Stomach (tissue), 19 donors: ENCODE measurements at places on chromosomes 12 and 14. TPM values are rescaled to one million over a fixed set of nuclear protein-coding genes. Genes with fewer than 3 reads are reported as not detected.

SYNDIG1L gene
- total RNA-seq, result not detected

ATP23 gene
- total RNA-seq, result 18.0 TPM

RNASE7 gene
- total RNA-seq, result not detected

PLXNC1 gene
- 7.3 TPM for total RNA-seq

SERPINA4 gene
- total RNA-seq, result not detected

FZD10 gene
- not detected for total RNA-seq

TMEM63C gene
- 4.6 TPM for total RNA-seq

EID3 gene
- total RNA-seq, result 78.1 TPM

SERPINA10 gene
- total RNA-seq, result not detected

DNA sequence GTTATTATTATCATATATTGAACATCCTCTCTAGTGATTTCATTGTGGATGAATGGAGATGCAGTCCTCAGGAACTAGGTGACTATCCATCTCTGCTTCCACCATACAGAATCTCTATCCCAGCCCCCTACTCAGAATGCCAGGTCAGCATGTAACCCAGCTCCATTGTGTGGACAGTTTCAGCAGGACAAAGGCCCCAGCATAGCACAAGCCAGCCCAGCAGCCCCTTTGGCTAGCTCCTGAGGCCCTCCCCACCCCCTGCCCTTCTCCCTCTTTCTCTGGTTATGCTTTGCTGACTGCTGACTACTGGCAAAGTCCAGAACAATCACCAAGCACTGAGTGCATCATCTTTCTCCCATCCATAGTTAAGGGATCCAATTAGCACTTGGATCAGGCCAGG is 5.8 kb upstream of the SPRYD4 start:
- H3K4me3 ChIP-seq, result no peak overlapping the region
- no peak for DNase-seq
- no peaks in the 10 kb centered on the region for H3K36me3 ChIP-seq
- H3K27me3 ChIP-seq, result no peaks in the 10 kb centered on the region

GRCh38 chr14:32509632-32510187 is 180.6 kb downstream of the AKAP6 start:
- no peaks in the 10 kb centered on the region for H3K36me3 ChIP-seq
- peaks cover 35% of the 10 kb centered on the region for H3K4me1 ChIP-seq
- H3K27ac ChIP-seq, result peak overlapping the region; percentile 65
- peak; percentile 64 for DNase-seq

- no peaks in the 10 kb centered on the region for H3K4me1 ChIP-seq
- no peak overlapping the region for H3K4me3 ChIP-seq
- H3K27me3 ChIP-seq, result no peaks in the 10 kb centered on the region
These were observed 15.4 kb upstream of the OAS1 start for GRCh38 chr12:112891093-112892024.

DNA sequence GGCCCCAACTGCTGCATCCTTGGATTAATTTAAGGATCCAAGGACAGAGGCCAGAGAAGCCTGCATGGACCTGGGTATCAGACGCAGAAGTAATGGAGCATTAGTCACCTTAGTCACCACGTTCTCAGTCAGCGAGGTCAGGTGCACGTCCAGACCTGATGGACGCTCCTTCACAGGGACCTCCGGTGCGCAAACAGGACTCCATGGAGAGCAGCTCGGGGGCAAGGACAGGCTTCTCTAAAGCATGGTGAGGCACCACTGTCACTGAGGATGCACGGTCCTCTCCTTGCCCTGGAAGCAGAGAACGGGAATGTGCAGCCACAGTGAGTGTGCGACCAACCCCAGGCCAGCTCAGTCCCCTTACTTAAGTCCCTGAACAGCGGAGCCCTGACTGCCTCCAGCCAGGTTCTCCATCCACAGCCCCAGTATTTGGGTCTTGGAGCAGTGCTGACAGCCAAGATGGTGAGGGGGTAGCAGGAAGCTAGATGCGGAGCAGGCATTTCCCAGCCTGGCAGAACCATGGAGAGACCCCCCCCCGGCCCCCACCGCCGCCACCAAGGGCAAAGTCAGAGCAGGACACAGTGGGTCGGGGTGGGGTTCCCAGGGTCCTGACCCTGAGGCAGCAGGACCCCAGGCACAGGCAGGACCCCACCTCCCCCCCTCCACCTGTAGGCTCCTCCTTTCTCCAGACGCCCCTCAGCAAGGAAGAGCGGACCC is 253.4 kb upstream of the SFSWAP start:
- no peaks in the 10 kb centered on the region for H3K4me1 ChIP-seq
- no peak overlapping the region for H3K27ac ChIP-seq
- H3K36me3 ChIP-seq, result no peaks in the 10 kb centered on the region
- peaks cover 75% of the 10 kb centered on the region for H3K27me3 ChIP-seq

DNA sequence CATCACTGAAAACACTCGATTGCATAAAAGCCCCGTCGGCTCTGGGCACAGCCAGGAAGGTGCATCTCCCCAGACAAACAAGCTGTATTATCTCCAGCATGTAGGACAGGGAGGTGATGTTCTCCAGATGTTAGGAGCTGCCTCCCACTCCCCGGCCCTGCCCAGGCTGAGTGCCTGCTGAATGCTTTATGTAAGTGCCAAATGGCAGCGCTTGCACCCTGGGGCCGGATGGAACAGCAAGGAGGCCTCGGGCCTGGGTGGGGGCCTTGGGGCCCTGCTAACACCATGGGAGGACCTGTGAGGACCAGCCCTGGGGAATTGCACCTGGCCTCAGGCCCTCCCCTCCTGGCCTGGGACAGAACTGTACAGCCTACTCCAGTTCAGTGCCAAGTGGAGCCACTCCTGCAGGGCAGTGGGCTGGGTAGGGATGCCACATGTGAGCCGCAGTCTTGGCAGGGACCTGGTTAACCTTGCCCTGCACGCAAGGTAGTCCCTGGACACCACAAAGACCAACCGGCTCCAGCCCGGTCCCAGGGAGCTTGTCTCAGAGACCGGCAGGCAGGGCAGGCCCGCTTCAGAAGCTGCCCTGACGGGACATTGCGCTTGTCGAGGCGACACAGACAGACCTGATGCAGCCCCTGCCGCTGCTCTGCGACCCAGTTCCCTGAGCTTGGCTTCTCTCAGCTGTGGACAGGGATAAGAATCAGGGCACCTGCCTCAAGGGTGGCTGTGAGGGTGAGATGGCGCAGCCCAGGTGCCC is 35.3 kb upstream of the PPP1R13B start:
- no peaks in the 10 kb centered on the region for H3K36me3 ChIP-seq
- no peak overlapping the region for H3K4me3 ChIP-seq
- no peaks in the 10 kb centered on the region for H3K27me3 ChIP-seq
- DNase-seq, result peak; percentile 63

DNA sequence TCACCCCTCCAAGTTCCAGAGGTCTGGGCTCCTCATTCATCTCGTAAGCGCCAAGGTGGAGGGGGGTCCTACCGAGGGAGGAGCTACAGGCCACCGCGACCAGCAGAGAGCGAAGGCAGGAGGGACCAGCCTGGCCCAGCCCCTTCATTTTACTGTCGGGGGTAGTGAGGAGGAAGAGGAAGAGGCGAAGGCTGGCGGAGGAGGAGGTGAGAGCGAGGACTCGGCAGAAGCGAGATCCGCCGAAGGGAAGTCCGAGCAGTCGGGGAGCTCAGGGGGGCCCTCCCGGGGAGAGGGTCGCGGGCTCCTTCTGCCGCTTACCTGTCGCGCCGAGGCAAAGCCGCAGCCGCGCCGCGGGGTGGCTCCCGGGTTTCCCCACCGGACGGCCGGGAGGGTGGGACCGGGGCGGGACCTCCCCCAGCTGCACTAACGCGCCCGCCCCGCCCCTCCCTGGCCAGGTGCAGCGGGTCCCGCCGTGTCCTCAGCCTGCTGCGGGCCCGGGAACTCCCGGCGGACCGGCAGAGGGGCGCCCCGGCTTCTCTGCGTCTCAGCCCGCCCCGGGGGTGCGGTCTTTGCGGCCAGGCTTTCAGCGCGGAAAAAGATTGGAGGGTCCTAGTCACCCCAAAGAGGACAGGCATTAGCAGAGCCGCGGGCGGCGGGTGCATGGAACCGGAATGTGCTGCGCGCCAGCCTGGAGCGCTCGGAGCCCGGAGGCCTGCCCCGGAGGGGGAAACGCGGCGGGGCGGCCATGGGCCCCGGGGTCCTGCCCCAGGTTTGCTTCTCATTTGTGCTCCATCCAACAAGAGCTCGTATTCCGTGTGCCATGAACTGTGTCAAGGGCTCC is at the start of gene GALNT6:
GALNT6 (minus strand) TSS at position 124 of the 841 bp plus-strand sequence. CDS start 11,625 bp downstream, outside the sequence.
- H3K4me3 ChIP-seq, result peak within 1 kb of the TSS; percentile 60
- DNase-seq, result peak; percentile 90
- H3K36me3 ChIP-seq, result no peaks in the 10 kb centered on the region
- H3K27me3 ChIP-seq, result peaks cover 40% of the 10 kb centered on the region
- H3K4me1 ChIP-seq, result peaks cover 68% of the 10 kb centered on the region

- no peak overlapping the region for H3K27ac ChIP-seq
- no peak overlapping the region for H3K4me3 ChIP-seq
These were observed 191.8 kb downstream of the DACT1 start for GRCh38 chr14:58829594-58829993.

GRCh38 chr12:63325757-63326156 is 174.8 kb upstream of the AVPR1A start:
- H3K27me3 ChIP-seq, result no peaks in the 10 kb centered on the region

GRCh38 chr14:100484531-100485267 is 102.5 kb downstream of the BEGAIN start:
- H3K36me3 ChIP-seq, result peaks cover 14% of the 10 kb centered on the region
- no peaks in the 10 kb centered on the region for H3K27me3 ChIP-seq
- no peak overlapping the region for H3K4me3 ChIP-seq
- DNase-seq, result no peak
- H3K4me1 ChIP-seq, result no peaks in the 10 kb centered on the region

DNA sequence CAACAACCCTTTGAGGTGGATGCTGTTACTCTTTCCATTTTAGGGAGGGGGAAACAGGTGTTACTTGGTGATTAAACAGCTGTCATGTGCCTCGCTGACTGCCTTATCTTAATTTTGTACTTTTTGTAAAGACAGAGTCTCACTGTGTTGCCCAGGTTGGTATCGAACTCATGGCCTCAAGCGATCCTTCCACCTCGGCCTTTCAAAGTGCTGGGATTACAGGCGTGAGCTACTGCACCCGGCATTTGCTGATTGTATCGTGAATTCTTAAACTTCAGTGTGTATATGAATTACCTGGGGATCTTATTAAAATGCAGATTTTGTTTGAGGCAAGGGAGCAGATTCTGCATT is 659 bp downstream of the PSMD9 start:
- peaks cover 23% of the 10 kb centered on the region for H3K36me3 ChIP-seq
- no peaks in the 10 kb centered on the region for H3K27me3 ChIP-seq
- H3K4me1 ChIP-seq, result peaks cover 57% of the 10 kb centered on the region

- no peaks in the 10 kb centered on the region for H3K36me3 ChIP-seq
- no peak overlapping the region for H3K4me3 ChIP-seq
- DNase-seq, result no peak
- peaks cover 67% of the 10 kb centered on the region for H3K4me1 ChIP-seq
- H3K27me3 ChIP-seq, result no peaks in the 10 kb centered on the region
These were observed 189.7 kb downstream of the ETV6 start for GRCh38 chr12:11839091-11839641.

- no peaks in the 10 kb centered on the region for H3K4me1 ChIP-seq
- no peak overlapping the region for H3K4me3 ChIP-seq
- H3K27me3 ChIP-seq, result no peaks in the 10 kb centered on the region
- H3K27ac ChIP-seq, result no peak overlapping the region
These were observed 39.7 kb upstream of the TMEM260 start for GRCh38 chr14:56539862-56540261.

DNA sequence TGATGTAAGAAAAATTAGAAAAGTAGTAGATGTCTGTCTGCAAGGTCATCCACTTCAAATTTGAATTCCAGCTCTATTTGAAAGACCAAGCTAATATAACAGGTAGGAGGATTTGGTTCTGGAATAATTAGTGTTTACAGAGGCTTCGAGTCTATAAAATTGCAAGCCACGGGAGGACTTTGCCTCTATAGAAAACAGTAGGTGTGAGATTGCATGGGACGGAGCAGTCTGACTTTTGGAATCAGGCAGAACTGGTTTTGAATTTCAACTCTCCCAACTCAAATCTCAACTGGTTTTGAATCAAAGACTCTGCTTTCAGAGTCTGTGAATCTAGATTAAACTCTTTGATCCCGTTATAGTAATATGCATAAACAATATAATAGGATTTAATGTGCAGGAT is 82.4 kb downstream of the PIK3C2G start:
- H3K36me3 ChIP-seq, result no peaks in the 10 kb centered on the region
- no peak for DNase-seq
- no peaks in the 10 kb centered on the region for H3K4me1 ChIP-seq
- no peaks in the 10 kb centered on the region for H3K27me3 ChIP-seq

DNA sequence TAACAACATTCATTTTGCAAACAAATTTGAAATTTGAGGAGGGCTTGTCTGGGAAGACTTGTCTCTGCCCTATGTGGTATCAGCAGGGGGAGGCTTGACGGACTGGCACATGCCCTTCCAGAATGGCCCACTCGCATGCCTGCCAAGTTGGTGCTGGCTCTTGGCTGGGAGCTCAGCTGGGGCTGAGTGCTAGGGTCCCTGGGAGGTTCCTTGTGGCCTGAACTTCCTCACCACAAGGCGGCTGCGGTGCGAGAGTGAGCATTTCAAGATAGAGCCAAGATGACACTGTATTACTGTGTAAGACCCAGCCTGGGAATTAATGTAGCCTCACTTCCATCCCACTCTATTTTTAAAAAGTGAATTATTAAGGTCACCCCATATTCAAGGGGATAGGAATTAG is 271.6 kb upstream of the PLEKHG7 start:
- DNase-seq, result peak; percentile 21
- H3K27ac ChIP-seq, result no peak overlapping the region
- H3K36me3 ChIP-seq, result no peaks in the 10 kb centered on the region
- H3K27me3 ChIP-seq, result no peaks in the 10 kb centered on the region
- no peak overlapping the region for H3K4me3 ChIP-seq

DNA sequence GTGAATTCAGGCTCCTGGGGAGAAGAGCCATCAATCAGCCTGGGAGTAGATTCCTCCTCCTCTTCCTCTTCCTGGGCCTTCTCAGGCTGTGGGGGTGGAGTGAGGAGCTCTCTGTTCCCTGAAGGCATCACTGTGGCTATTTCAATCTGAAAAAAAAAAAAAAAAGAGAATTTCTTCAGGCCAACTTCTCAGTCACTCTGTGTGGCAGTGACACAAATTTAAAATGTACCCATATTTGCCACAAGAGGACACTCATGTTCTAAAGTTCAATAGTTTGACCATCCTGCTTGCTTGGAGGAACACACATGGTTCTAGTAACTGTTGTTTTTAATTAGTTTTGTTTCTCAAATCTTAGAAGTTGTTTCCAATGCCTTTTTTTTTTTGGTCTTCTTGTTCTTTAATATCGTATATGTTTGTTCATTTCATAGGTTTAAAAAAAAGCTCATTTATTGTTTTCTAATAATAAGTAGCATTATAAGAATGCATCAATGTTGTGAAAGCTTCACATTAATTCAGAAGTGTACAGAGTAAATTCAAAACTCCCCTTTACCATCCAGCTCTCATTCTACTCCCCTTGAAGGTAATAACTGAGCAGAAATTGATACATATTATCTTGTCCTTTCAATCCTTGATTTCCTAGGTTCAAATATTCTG is 23.3 kb upstream of the CCER1 start:
- H3K4me1 ChIP-seq, result no peaks in the 10 kb centered on the region
- peak; percentile 82 for DNase-seq
- H3K27me3 ChIP-seq, result no peaks in the 10 kb centered on the region
- no peak overlapping the region for H3K27ac ChIP-seq
- H3K36me3 ChIP-seq, result no peaks in the 10 kb centered on the region
- no peak overlapping the region for H3K4me3 ChIP-seq
